ENCODE measurements at places on chromosomes 7 and 10.

DNA sequence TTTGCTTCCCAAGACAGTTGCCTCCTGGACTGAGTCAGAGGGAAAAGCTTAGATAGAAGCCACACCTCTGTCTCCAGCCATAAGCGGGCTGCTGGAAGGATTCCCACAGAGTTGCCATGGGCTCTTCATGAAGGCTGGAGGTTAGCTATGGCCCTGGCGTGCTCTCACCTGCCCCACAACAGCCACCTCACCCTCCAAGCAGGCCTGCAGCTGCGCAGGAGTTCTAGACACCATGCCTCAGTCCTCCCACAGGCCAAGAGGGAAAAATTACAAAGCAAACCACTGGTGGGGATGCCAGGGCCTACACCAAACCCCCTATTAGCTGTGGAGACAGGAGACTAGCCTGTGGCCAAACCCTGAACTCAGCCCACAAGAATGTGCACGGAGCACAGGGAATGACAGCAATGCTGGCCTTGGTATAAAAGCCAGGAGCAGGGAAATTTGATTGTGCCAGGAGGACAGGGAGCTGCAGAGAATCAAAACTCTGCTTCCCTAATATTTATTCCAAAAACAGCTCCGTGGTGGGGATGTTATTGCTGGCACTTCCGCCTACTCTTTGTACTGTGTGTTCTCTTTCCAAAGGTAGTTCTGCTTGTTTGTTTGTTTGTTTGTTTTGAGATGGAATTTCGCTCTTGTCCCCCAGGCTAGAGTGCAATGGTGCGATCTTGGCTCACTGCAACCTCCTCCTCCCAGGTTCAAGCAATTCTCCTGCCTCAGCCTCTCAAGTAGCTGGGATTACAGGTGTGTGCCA is 60.3 kb upstream of the STK17A start:
- DNase-seq: no peak

DNA sequence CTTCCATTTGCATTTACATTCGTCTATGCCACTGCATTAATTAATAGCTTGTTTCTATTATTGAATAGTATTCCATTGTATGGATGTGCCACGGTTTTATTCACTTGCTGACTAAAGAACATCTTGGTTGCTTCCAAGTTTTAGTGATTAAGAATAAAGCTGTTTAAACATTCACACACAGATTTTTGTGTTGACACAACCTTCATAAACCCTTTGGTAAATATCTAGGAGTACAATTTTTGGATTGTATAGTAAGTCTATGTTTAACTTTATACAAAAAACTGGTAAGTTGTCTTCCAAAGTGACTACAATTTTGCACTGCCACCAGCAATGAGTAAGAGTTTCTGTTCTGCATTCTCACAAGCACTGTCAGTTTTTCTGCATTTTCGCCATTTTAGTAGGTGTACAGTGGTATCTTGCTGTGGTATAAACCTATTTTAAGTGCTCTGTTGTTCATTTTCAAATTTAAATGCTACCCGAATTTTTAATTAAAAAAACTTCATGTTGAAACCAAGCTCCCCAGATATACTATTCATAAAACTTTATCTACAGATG is 121.4 kb downstream of the RNF133 start:
- no peak for DNase-seq

DNA sequence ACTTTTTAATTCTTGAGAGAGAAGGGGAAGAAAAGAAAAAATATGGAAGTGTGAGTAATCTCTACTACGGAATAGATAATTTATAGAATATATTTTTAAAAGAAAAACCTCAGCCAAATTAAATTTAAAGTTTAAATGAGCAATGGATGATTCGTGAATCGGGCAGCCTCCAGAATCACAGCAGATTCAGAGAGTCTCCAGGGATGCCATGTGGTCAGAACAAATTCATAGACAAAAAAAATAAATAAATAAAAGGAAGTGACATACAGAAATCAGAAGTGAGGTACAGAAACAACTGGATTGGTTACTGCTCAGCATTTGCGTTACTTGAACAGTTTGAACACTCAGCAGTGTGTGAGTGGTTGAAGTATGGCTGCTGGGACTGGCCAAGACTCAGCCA is 53.0 kb downstream of the PHYHIPL start:
- no peak for DNase-seq

DNA sequence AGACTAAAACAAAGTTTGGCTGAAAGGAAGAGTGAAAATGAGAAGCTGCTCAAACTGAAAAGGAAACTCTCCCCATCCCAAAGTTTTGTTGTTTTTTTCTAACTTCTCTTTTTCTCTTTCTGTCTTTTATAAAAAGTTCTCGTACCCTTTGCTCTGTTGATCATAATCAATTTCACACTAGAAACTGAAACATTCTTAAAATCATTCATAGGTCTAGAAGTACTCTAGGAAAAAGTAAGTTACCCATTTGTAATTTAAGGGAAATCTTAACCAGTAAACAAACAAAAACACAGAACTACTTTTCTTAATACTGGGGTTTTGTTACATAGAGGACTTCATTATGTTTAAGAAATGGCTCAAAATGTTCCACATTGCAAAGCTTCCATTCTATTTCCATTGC is 339.8 kb downstream of the SEMA3D start:
- no peak for DNase-seq

GRCh38 chr7:81299711-81300110 is 380.9 kb upstream of the SEMA3C start:
- no peak for DNase-seq

DNA sequence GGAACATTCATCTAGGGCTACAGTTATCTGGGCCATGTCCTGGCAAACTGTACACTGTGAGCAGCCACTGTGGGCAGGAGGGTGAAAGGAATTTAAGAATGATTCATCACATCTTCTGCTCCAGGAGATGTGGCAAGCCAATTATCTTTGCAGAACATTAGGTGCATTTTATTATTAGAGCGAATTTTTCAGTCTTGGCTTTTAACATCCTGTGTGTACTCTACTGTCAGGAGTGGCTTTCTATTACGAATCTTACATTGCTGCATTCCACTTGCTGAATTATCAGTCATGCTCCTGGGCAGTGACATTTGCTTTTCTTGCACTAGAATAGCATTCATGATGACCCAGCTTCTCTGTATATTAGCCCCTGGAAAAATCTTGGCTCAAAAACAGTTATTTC is 109.2 kb upstream of the TARP start:
- DNase-seq: no peak

DNA sequence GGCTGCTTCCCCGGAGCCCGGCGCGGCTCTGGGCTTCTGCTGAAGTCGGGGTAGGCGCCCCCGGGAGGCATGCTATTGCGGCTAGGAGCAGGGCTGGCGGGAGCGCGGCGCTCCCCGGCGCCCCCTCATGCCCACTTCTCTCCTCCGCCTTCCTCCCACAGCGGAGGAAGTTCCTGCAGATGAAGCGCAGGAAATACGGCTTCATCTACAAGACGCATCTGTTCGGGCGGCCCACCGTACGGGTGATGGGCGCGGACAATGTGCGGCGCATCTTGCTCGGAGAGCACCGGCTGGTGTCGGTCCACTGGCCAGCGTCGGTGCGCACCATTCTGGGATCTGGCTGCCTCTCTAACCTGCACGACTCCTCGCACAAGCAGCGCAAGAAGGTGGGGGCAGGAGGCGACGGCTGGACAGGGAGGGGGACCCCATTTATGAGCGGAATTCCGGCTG is 479 bp downstream of the CYP26A1 start:
- DNase-seq: no peak

GRCh38 chr7:351256-351655 is 61.3 kb downstream of the FOXL3 start:
- peak; percentile 50 for DNase-seq

DNA sequence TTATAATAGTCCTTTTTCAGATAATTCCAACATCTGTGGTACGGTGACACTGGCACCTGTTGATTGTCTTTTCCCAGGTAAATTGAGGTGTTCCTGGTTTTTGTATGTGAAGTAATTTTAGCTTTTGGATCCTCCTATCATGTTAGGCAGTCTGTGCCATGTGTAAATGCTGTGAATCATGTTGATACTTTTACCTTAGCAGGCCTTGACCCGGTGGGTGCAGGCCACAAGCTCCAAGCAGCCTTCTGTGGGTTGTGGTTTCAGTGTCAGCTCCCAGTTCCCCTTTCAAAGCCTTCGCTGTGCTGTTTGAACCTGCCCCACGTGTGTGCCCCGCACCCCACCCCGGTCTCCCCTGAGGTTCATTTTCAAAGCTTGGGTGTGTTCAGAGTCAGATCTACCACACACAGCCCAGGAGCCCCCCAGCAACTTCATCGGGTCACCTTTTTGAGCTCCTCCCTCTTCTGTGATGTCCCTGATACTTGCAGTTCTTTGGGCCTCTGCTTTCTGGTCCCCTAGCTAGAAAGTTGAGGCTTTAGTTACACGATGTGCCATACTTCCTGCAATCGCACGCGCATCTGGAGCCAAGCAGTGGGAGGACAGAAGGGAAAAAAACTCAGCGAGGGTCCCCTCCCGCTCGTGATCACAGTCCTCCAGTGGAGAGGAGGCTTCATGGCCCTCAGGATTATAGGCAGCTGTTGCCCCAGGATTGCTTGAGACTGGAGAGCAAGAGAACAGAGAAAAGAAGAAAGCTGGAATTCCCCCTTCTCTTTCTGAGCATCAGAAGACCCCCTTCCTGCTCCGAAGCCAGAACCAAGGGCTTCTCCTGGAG is 8.7 kb upstream of the BHLHA15 start:
- DNase-seq: peak; percentile 21

GRCh38 chr10:114709984-114710383 is 51.9 kb upstream of the ABLIM1 start:
- DNase-seq: no peak

GRCh38 chr7:131581241-131582051 is 25.0 kb upstream of the PODXL start:
- no peak for DNase-seq

- DNase-seq: no peak
Measured at GRCh38 chr7:159218607-159219006, 73.9 kb upstream of the VIPR2 start.

DNA sequence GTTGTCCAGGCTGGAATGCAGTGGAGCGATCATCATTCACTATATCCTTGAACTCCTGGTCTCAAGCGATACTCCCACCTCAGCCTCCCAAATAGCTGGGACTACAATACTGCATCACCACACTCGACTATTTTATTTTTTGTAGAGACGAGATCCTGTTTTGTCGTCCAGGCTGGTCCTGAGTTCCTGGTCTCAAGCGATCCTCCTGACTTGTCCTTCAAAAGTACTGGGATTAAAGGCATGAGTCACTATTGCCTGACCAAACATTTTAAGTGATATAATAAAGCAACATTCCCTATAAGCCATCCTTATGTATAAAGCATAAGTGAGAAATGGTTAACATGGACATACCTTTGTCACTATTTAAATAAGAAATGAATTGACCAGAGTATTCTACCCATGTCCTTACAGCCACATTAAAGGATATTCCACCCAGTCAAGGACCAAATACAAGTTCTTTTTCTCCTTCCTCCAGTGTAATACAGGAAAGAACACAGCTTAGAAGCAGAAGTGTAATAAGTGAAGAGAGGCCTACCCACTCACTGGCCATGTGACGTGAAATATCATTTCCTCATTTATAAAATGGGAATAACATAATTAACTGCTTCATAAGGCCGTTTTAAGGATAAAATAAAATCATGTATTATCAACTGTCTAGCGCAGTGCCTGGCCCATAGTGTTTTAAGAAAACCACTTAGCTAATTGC is 82.0 kb downstream of the DOCK4 start:
- DNase-seq: no peak

DNA sequence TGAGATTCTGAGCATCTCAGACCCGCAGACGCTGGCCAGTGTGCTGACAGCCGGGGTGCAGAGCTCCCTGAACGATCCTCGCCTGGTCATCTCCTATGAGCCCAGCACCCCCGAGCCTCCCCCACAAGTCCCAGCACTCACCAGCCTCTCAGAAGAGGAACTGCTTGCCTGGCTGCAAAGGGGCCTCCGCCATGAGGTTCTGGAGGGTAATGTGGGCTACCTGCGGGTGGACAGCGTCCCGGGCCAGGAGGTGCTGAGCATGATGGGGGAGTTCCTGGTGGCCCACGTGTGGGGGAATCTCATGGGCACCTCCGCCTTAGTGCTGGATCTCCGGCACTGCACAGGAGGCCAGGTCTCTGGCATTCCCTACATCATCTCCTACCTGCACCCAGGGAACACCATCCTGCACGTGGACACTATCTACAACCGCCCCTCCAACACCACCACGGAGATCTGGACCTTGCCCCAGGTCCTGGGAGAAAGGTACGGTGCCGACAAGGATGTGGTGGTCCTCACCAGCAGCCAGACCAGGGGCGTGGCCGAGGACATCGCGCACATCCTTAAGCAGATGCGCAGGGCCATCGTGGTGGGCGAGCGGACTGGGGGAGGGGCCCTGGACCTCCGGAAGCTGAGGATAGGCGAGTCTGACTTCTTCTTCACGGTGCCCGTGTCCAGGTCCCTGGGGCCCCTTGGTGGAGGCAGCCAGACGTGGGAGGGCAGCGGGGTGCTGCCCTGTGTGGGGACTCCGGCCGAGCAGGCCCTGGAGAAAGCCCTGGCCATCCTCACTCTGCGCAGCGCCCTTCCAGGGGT is 703 bp downstream of the RBP3 start:
- DNase-seq: no peak

DNA sequence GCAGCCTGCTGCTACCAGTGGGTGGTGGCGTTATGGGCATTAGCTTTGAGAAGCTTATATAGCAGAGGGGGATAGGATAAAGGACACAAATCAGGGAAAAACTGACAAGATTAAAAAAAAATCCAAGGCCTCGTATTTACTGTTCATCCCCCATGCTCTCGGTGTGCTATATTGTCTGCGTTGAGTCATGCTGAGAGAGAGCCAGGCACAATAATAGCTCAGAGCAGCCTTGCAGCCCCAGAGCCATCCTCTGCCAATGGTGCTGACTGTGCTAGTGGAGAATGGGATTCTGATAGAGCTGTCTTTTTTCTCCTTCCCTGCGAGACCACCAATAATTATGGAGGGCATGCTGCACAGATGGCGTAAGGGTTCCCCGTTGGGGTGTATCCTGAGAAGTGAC is 51.7 kb upstream of the FZD1 start:
- no peak for DNase-seq

DNA sequence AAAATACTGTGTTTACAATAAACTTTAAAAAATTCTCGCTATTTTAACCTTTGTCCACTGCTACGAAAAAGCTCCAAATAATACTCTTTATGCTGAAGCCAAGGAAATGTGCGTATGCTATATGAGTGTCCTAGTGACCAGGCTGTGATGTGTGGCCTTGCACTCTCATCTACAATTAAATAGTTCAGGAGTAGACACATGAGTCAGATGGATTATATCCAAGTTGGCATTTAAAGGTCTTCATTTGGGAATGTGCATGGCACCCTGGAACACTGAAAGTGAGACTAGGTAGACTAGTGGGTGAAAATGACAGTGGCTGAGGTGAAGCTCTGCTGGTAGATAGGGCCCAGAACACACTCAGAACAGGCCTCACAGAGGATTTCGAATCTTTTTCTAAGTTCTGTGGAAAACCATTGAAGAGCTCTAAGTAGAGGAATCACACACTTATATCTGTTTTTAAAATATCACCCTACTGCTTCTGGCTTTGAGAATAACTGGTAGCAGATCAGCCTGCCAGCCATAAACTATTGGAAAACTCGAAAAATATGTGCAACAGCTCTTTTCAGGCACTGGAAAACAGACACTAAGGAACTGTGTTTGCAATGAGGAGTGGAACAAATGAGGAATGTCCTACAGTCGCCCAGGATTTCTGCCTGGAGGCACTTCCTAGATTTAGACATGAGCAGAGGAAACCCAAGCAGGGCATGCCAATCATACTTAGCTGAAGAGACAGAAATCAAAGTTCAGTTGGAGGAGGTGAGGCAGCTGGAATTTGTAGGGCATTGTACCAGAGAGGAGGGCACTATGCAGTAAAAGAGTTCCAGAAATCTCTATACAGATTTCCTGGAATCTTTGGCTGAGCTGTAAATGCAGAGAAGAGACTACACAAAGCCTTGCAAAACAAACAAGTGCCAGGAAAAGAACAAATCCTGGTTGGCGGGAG is 603.8 kb upstream of the LRRTM3 start:
- no peak for DNase-seq

GRCh38 chr10:121998462-121998861 is 9.5 kb downstream of the TACC2 start:
- no peak for DNase-seq
